ENCODE measurements at places on chromosomes 1 and 21.
A peak's percentile ranks its signal among the peaks of the same experiment; 100 is the strongest.

- DNase-seq, result no peak
Measured at GRCh38 chr21:42654913-42655795, 1.7 kb downstream of the PDE9A start.

DNA sequence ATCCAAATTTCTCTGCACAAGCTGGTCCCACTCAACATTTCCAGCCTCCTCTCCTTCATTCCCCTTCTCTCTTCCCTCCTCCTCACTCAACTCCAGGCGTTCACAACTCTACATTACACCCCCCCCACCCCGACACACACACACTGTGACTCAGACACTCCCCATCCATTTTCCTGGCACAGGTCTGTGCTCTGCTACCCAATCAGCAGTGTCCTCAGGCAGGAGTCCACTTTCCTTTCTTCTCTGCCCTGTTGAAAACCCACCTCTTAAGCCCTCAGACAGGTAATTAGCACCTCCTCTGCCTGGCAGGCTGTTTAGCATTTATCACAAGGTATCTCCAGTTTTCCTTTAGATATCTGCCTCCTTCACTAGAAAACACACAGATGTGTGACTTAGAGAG is 8.8 kb upstream of the LMX1A start:
- no peak for DNase-seq

DNA sequence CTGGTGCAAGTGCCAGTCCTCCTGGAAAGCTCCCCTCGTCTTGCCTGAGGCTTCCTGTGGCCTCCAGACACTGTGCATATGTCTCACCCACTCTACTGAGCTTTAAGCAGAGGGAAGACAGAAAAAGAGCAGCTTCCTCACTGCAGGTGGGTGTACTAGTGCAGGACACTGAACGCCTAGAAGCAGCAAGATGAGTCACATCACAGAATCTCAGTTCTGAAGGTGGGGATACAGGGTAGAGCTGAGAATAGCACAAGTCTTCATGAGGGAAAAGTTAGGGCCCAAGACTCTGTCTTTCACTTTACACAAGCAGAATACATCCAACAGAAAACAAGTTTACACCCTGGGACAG is 37.4 kb downstream of the PCAT6 start:
- DNase-seq, result no peak

DNA sequence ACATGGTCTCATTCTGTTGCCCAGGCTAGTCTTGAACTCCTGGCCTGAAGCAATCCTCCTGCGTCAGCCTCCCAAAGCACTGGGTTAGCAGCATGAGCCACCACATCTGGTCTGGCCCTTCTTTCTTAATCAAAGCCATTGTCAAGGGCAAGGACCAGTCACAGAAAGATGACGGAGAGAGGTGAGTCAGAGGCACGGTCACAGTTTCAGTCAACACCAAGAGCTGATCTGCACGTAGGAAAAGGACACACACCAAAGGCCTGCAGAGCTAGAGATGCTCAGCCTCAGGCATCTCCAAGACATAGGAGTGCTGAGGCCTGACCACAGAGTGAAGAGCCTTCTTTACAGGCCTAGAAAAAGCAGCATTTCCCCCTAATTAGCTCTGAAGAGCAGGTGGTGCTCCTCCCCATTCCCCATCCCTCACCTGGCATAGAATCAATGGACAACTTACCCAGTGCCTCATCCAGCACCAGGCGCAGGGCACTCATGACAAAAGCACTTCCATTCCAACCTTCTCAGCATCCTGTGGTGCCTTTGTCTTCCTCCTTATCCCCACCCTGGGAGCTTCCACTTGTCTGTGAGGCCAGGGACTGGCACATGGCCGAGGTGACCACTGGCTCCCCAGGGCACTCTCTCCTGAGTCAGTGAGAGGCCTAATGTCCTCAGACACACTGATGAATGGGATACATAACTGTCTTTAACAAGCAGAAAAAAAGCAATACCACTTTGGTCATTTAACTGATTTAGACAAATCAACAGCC is 139.8 kb downstream of the AJAP1 start:
- DNase-seq, result no peak

- DNase-seq, result peak; percentile 80
Measured at GRCh38 chr1:239814306-239814881, 277.3 kb upstream of the FMN2 start.

DNA sequence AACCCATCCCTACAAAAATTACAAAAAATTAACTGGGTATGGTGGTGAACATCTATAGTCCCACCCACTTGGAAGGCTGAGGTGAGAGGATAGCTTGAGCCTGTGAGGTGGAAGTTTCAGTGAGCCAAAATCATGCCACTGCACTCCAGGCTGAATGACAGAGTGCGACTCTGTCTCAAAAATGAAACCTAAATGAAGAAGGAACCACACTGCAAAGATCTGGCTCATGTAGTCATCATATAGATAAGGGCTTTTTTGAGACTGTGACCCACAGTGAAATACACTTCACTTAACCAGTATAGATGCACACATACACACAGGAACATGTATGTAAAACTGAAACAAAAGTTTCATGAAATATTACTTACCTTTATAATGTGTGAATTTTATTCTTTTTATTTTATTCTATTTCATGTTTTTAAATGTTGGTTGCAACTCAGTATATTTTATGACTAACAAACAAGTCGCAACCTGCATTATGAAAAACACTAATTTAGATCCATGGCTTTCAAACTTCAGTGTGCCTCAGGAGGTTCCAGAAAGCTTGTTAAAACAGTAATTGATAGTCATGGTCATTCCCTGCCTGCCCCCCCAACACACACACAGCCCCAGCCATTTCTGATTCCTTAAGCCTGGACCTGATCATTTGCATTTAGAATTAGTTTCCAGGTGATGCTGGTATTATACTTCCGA is 189.5 kb downstream of the PATJ start:
- DNase-seq, result no peak

DNA sequence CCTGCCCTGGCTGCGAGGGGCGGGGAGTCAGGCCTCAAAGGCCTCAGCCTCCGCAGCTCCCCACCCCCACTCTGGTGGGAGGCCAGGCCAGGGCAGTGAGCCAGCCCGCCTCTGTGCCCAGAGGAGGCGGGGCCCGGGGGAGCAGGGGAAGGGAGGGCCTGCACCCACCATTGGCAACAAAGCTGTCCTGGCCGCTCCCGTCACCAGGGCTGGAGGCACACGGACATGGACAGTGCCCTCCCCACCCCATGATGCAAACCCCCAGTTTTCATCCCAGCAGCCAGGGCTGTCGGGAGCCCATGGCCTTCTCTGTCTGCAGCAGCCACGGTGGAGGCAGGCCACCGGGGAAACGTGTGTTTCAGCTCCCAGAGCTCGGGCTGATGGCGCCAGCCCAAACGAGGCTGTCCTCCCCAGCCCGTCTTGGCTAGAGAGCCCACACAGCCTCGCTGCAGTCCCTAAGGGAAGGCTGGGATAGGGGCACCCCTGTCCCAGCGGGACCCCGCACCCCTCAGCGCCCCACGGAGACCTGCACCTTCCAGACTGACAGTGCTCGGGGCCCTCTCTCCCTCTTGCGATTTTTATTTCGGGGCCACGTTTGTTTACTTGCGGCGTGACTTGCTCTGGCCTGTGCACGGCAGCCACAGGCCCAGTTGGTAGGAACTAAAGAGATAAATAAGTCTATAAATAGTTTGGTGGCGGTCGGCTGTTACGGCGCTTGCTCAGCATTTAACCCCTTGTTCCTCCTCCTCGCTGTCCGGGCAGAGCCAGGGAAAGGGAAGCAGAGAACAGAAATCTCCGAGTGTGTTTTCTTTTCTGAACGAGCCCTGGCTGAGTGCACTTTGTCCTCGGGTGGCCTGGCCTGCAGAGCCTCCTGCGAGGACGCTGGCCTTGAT is 101.8 kb downstream of the PRDM16 start:
- no peak for DNase-seq

GRCh38 chr1:46532498-46533178 is 18.8 kb downstream of the KNCN start:
- DNase-seq, result peak; percentile 45

- DNase-seq, result no peak
Measured at GRCh38 chr1:35576061-35576765, 3.1 kb downstream of the TFAP2E start.

- no peak for DNase-seq
Measured at GRCh38 chr1:36963006-36963405, 71.3 kb downstream of the GRIK3 start.

DNA sequence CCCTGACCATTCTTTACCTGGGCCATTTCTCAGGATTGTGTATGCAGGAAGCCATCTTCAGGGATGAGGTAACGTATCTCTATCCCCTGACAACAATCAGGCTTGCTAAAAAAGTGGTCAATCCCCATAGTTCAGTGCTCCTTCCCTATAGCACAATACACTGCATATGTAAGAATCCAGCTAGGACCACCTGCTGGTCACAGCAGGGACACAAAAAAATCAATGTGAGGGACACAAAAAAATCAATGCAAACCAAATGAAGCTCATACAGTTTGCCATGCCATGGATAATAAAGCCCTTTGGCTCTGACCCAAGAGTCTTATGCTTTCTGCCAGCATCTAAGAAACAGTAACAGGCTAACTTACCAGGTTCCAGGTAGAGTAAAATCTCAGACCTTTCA is 16.3 kb downstream of the ACBD6 start:
- no peak for DNase-seq

- DNase-seq, result no peak
Measured at GRCh38 chr1:156912310-156912709, 8.1 kb upstream of the LRRC71 start.

DNA sequence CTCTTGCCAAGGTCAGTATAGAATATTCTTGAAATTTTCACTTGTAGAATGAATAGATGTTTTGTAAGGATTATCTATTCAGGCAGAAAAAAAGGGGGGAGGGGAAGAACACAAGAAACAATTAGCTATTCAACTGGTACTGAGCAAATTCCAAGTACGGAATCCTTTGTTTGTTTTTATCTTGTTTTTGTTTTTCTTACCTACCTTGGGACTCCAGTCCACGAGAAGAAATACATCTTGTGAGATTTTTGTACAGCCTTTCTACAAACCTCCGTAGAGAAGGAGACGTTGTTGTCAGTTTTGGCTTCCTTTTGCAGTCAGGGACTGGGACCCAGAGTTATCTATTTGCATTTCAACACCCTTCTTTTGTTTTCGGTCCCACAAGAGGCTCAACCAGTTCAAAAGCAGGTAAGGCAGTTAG is 36.0 kb downstream of the ZNF281 start:
- DNase-seq, result no peak

GRCh38 chr1:230725256-230726012 is 11.5 kb upstream of the AGT start:
- no peak for DNase-seq

GRCh38 chr1:66998972-66999371 is 55.0 kb downstream of the SLC35D1 start:
- DNase-seq, result no peak

DNA sequence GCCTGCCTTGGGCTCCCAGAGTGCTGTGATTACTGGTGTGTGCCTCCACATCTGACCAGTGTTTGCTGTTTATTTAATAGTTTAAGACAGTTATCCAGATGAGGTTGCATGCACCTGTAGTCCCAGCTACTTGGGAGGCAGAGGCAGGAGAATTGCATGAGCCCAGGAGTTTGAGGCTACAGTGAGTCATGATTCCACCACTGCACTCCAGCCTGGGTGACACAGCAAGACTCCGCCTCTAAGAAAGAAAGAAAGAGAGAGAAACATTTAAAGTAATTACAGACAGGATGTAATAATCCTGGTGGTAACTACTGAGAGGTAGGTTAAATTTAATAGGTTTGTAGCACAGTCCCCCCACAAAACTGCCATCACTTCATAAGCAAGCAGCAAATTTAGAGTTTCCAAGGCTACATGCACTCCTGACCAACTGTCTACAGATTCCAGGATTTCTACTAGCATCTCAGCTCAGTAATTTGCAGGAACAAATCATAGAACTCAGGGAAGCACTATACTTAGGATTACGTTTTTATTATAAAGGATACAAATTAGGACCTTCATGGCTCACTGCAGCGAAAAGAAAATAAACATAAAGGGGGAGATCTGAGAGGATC is 89.6 kb downstream of the PKN2 start:
- DNase-seq, result no peak

DNA sequence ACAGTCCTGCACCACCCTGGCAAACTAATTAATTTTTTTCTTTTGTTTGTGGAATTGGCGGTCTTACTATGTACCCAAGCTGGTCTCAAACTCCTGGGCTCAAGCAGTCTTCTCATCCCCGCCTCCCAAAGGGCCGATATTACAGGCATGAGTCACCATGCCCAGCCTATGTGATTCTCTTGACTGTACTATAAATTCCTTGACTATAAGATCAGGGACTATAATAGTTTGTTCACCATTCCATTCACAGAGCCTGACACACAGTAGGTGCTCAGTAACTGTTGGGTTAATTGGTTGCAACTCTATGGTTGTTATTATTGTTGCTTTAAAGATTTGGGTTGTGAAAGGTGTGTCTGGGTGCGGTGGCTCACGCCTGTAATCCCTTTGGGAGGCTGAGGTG is 17.2 kb downstream of the DAP3 start:
- DNase-seq, result no peak

DNA sequence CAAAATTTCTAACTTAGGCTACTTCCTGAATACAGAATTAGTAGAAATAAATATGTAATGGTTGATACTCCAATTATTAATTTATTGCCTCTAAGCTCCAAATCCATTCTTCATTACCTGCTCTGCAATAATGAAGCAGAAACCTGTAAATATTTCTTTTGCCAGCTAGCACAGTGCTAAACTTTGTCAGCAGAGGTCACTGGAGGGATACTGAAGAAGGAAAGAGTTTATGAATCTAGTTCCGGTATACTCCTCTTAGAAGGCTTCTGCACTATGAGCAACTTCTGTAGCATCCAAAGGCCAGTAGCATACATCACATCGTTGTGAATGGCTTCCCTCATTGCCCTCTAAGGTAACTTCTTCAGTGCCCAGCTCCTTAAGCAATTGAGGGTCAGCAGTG is 81.0 kb upstream of the LHX8 start:
- no peak for DNase-seq

DNA sequence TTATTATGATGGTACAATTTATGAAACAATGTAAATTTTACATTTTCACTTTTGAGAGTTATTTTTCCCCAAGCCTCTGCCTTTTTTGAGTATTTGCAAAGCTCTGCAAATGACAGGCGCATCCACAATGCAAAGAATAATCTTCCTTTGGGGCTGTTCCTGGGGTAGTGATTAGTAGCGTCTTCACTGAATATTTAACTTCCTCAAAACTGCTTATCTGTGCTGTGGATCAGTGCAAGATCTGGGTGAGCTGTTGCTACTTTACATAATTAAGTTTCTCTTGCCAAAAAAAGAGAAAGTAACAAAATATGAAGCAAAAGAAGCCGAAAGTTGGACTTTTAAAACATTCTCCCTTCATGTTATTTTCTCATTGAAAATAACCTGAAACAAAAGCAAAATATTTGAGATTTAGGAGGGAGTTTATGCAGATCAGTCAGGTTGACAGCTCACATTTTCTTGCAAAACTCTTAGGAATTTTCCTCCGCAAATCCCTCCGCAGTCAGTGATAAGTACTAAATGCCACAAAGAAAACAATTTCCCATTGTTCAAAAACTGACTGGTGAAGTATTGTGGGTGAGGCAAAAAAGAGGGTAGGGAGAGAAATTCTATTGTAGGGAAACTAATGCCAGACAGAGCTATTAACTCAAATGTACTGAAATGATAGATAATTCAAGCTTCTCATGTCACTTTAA is 276.4 kb upstream of the B3GALT2 start:
- no peak for DNase-seq

- DNase-seq, result no peak
Measured at GRCh38 chr1:71787699-71788098, 494.6 kb downstream of the NEGR1 start.

GRCh38 chr1:209590405-209590804 is 6.9 kb downstream of the CAMK1G start:
- no peak for DNase-seq
